ENCODE measurements at places on chromosomes 16 and 17.

GRCh38 chr17:57396511-57396921, 140.2 kb downstream of the MSI2 start:
- DNase-seq = no peak

DNA sequence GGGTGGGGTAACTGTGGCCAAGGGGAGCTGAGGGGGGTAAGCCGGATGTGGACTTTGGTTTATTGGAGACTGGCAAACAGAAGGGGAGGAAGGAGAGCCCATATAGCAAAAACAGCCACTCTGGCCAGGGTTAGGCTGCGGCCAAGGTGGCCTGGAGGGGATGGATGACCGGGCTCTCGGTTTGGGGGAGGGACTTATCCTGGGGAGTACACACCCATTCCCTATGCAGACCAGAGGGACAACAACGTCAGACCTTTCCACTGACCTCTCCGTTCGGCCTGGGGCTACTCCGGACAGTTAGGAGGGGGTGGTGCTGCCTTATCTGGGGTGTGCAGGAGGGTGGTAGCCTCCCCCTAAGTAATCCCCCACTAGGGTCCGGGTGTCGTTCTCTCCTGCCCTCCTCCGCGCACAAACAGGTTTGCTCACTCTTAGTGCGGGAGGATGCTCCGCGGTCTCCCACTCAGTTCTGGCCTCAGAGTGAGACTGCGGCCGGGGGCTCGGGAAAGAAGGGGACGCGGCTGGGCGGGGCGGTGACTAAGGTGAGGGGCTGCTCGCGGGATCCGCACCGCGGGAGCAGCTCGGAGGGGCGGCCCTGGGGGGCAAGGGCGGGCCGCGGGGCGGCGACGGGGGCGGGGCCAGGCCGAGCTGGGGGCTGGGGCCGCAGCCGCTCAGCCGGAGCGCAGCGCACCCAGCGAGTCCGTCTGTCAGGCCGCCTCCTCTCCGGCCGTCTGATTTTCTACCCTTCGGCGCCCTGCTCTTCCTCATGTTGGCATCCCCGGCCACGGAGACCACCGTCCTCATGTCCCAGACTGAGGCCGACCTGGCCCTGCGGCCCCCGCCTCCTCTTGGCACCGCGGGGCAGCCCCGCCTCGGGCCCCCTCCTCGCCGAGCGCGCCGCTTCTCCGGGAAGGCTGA, at the start of gene WNK4:
Gene WNK4, plus strand, starts transcription at position 675 of the 915 bp plus-strand sequence. Its CDS starts 89 bp downstream, at position 764.
- DNase-seq = no peak

- DNase-seq = no peak
These were observed 1.5 kb downstream of the KRT16 start for GRCh38 chr17:41610965-41611640.

GRCh38 chr16:75048530-75048929, 49.7 kb downstream of the ZNRF1 start:
- DNase-seq = no peak

- DNase-seq = no peak
These were observed 30.6 kb downstream of the C16orf74 start for GRCh38 chr16:85720302-85720637.

DNA sequence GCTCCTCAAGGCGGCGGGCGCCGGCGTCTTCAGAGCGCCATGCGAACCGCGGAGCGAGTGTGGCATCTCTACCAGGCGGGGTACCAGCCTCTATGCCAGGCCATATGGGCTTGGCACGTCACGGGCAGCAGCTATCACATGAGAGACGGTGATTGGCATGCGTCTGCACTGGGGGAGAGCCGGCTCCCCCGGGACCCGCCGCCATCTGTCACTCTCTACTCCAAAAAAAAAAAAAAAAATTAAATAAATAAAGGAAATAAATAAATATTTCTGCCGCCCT, at the start of gene NEUROD2:
Gene NEUROD2, minus strand, starts transcription at position 70 of the 280 bp plus-strand sequence. CDS start 1,321 bp downstream, outside the sequence.
- no peak for DNase-seq

GRCh38 chr17:49390548-49391324, 23.9 kb downstream of the PHB1 start:
- DNase-seq = no peak

DNA sequence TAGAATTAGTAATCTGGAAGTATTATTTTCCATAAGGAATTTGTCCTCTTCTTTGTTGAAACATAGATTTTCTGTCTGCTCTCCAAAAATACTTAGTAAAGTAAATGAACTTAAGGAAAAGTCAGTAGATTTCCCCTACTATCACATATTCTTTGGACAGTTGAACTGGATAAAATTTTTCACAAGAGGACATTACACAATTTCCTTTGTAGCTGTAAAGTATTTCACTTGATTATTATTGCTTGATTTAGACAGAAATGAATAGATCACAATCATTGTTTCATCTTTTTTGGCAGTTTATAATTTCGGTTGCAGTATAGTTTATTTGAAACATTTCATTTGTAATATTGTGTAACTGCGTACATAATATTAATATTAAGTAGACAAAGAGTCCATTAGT, 12.5 kb downstream of the CYB5B start:
- no peak for DNase-seq

DNA sequence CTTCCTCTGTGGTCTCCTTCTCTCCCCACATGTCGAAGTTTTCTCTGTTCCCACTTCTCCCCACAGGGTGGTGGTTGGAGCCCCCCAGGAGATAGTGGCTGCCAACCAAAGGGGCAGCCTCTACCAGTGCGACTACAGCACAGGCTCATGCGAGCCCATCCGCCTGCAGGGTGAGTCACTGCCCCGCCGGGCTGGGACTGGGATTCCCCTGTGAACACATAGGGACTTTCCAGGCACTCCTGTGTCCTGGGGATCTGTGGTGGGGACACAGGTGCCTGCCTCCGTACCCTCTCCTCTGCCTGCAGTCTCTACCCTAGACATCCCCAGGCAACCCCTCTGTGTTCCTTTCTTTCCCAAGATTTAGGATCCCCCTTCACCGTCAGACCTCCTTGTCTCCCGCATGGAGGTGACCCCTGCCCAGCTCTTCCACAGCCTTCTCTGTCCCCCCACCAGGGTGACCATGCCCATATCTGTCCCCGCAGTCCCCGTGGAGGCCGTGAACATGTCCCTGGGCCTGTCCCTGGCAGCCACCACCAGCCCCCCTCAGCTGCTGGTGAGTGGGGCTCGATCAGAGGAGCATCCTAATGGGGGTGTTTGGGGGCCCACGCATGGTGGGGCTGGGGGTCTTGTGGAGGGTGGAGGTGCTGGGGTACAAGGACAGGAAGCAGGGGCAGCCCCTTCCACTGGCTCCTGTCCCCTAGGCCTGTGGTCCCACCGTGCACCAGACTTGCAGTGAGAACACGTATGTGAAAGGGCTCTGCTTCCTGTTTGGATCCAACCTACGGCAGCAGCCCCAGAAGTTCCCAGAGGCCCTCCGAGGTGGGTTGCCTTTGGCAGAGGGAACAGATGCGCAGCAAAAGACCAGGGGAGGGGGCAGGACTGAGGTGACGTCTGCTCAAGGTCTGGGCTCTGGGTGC, 5.8 kb downstream of the ITGAM start:
- DNase-seq = peak; percentile 42

DNA sequence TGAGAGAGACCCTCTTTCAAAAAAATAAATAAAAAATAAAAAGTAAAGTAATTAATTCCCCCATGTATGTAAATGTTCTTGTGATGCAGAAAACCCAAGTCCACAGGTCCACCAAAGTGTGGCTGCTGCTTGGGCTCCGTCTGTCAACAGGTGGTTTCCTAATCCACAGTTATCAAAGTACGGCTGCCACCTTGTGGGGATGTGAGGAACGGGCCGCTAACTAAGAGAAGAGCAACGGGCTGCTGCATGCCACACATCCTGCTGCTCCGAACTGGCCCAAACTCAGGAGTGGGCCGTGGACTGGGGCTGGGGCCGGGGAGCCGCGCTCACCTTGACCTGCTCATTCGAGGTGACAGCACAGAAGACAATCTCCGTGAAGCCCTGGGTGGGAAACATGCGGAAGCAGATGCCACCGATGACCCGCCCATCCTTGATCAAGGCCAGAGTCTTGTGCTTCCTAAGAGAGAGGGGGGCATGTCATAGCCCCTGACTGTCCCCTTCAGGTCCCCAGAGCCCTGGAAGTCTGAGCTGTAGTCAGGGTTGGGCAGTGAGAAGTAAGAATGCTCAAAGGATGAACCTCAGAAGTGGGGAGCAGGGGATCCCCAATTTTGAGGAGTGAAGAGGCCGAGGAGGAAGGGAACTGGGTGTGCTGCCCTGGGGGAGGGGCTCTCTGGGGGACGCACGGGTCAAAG, 4.3 kb downstream of the KAT2A start:
- peak; percentile 78 for DNase-seq

DNA sequence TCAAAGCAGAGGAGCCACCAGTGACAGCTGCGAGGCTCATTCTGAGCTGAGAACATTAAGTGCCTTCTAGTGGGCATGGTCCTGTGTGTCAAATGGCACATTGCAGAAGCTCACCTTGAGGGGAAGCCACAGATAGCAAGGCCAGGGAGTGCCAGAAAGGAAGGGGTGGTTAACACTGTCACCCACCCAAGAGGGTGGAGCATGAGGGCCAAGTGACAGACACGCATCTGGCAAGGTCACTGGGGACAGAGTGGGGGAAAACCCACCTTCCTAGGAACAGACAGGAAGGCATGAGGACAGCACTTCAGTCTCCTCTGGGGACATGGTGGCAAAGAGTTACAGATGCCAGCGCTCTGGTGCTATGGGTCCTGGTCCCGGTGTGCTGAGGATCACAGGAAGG, 22.1 kb downstream of the NUBP1 start:
- DNase-seq = no peak

GRCh38 chr17:41959030-41959335, 7.6 kb upstream of the CNP start:
- DNase-seq = no peak

- DNase-seq = no peak
These were observed 174.0 kb upstream of the CIBAR2 start for GRCh38 chr16:85286066-85286831.

DNA sequence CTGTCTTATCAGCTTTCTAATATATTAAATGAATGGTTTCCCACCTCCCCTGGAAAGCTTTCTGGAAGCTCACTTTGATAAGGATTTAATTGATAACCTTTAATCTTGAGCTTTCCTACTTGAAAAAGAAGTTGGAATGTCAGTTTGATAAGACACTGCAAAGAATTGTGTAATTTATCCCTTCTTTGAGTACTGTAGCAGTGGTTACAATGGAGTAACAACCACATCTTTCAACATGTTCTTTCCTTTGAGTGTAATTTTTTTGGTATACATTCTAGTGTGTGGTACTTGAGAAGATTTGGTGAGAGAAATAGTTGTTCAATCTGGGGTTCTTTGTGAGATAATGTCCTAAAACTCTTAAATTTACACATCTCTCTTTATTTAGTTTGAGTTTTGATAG, 43.4 kb downstream of the CPD start:
- no peak for DNase-seq

- no peak for DNase-seq
These were observed 65.0 kb downstream of the RPA1 start for GRCh38 chr17:1894753-1895339.

DNA sequence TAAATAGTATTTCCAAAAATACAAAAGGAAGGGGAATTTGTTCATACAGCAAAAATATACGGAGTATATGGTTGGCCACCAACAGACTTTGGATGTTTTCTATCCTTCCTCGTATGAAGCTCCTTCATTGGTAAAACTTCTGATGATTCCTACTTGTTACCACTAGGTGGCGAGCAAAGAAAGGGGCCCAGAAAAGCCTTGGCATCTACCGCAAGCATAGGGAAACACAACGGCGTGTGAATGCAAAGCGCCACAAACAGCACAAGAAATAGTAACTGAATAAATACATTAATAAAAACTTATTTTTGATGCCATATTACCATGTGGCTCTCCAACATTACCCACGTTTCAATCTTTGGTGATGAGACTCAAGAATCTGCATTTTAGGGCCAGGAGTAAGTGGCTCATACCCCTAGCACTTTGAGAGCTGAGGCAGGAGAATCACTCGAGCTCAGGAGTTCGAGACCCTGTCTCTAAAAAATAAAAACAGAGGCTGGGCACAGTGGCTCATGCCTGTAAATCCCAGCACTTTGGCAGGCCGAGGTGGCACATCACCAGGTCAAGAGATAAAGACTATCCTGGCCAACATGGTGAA, 34.5 kb downstream of the YWHAE start:
- peak; percentile 54 for DNase-seq

- no peak for DNase-seq
These were observed 110.7 kb upstream of the FAM20A start for GRCh38 chr17:68711858-68712257.

GRCh38 chr17:32658470-32659418, 172.0 kb downstream of the CDK5R1 start:
- DNase-seq = no peak

DNA sequence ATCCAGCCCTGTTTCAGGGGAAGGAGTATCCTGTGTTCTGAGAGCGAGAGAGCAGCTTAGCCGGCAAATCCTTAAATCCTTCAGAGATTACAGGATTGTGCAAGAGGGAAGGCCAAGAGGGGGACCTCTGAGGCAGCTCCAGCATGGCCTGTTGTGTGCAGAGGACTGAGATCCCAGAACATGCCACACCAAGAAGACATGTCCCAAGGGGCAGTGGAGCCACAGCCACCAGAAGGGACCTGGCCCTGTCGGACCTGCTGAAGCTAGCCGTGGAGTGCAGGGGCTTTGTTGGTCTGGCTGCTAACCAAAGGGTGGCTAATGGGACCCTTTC, 1.6 kb upstream of the MRC2 start:
- no peak for DNase-seq

DNA sequence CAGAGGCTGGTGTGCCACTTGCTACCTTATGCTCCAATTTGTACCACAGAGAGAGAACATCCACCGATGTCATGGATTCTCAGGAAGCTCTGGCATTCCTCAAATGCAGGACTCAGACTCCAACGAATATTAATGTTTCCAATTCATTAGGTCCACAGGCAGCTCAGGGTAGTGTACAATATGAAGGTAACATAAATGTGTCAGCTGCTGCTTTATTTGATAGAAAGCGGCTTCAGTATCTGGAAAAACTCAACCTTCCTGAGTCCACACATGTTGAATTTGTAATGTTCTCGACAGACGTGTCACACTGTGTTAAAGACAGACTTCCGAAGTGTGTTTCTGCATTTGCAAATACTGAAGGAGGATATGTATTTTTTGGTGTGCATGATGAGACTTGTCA, 16.1 kb downstream of the SLFN5 start:
- no peak for DNase-seq

DNA sequence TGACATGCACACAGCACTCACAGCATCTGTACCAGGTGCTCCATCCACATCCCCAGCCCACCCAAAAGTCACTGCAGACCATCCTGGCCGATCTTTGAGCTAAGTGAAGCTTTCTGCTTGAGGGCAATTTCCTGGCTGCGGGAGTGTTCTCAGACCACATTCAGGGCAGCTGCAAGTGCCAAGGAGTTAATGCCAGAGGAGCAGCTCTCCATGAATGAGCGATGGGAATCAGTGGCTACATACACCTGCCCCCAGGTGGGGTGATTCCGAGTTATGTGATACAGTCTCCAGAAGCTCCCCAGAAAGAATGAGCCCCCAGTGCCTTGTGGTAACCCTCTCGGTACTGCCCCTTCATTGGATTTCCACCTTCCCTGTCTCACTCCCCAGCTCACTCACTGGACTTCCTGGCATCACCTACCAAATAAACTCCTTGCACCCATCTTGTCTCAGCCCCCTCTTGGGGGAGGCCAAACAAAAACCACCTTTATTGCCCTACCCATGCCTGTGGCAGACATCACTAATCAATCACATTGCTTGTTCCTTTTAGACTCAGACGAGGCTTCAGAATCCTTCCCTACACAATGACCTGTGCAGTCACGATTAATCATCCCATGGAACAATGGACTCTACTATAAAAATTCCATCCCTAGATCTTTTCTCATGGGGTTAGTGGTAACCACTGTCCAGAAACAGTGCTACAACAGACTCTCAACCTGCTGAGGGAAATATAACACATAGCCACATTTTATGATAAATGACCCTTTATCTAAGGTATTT, 121.1 kb downstream of the IRX5 start:
- no peak for DNase-seq

- DNase-seq = no peak
These were observed 238.4 kb downstream of the CEP112 start for GRCh38 chr17:65953316-65954147.
